Stimulated activated CD8-positive, alpha-beta memory T cell treated with anti-CD3 and anti-CD28 coated beads, Interleukin-2, amount 100 ng/mL, for 48 hours (primary cell): ENCODE measurements at places on chromosomes 16 and 17.

GRCh38 chr17:32396343-32396742 is 46.4 kb downstream of the ZNF207 start:
- DNase-seq: no peak

DNA sequence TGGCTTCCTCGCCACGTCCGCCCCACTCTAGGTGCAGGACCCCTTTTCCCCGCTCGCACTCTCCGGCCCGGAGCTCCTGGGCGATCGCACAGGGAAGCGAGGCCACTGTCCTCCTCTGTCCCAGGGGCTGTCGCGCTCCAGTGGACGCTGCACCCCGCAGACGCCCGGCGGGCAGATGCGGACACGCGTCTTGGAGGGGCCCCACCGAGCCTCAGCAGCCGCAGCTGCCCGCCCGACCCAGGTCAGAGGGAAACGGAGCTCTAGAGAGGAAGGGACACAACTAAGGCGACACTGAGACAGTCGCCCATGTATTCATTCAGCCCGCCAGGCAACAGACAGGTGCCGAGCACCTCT is 726 bp upstream of the SLC13A5 start:
- DNase-seq: no peak

DNA sequence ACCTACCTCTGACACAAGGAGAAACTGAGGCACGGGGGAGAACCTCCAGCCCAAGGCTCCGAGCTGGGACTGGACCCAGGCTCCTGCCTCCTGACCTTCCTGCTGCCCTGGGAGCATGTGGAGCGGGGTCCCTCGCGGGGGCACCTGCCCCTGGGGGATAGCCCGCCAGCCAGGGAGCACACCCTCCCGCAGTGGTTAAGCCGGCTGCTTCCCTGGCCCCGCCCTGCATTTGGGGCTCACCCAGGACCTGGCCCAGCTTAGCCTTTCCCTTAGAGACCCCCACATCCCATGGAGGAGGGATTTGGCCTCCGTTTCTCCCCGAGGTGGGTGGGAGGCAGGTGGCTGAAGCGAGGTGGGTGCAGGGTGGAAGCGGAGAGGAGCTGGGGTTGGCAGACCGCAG is 1.8 kb upstream of the CDH15 start:
- DNase-seq: no peak

GRCh38 chr16:88348377-88349152 is 34.2 kb upstream of the ZNF469 start:
- no peak for DNase-seq

DNA sequence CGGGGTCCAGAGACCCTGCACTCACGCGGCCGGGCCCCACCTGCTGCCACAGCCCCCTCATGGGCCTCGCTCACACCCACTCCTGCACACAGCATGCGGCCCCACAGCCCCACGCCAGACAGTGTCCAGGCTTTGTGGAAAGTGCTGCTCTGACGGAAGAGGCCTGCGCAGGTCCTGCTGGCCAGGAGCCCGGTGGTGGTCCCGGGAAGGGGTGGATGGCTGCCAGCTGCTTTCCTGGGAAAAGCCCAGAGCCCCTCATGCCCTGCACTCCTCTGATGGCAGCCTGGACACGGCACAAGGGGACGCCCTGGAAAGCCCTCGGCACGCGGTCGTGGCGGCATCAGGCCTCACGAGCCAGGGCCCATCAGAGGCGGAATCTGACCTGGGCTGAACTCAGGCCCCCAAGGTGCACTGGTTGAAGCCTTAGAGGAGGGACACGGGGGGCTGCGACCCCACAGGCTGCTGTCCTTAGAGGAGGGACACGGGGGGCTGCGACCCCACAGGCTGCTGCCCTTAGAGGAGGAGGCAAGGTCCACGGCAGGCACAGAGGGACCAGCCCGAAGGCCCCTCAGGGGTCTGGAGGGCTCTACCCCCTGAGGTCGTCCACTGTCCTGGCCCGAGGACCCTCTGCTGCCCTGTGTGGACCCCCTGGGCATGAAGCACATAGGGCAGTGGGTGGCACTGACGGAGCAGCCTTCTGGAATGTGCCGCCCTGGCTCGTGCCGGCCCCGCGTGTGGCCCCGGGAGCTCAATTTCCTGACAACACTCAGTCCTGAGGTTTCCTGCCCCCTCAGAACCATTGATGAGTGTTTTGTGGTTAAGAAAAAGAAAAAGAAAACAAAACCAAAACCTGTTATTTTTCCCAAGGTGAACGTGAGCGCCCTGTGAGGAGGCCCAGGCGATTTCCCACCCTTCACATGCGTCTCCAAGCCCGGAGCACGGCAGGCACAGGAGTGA is 22.1 kb downstream of the SOX8 start:
- DNase-seq: no peak

GRCh38 chr16:27726621-27727261 is 176.8 kb downstream of the KATNIP start:
- DNase-seq: no peak
